Mucosa of descending colon (tissue), 3 donors: ENCODE measurements at places on chromosomes 1 and 21.

DNA sequence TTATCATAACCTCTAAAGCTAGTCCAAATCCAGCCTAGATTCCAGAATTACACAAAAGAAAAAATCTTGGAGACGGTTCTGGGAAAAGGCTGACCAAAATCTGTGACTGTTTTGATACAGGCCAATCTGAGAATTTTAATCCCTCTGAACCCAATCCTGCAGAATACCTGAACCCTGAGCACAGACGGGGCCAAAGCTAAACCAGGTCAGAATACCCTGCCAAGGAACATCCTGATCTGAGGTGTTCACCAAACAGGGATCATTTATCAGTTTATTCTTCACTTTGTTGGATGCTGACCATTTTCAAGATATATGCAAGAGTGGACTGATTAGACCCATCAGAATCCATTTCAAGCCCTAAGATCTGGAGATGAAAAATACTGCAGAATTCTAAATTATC lies 3.6 kb downstream of the RC3H1 start:
- DNase-seq, result no peak

GRCh38 chr21:30437010-30437565 lies 3.0 kb upstream of the KRTAP15-1 start:
- no peak for DNase-seq

DNA sequence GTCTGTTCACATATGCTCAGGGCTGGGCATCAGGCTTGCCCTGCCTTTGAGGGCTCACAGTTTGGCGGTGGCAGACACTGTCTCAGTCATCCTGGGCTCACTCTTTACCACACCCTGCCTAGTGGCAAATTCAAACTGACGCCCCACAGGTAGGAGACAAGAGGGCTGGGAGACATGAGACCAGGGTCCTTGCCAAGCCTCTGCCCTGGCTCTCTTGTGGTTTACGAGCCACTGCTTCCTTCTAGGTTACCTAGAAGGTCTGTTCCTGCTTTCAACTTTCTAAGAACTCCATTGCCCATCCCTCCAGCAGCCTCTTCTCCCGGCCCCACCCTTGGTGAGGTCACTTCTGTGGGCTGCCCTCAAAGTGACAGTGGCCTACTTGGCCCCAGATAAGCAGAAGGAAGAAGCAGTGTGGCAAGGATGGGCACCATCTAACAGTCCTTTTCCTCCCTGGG lies 10.5 kb downstream of the KIF21B start:
- DNase-seq, result no peak

- no peak for DNase-seq
Measured at GRCh38 chr1:11693024-11693590, 1.6 kb downstream of the DRAXIN start.

DNA sequence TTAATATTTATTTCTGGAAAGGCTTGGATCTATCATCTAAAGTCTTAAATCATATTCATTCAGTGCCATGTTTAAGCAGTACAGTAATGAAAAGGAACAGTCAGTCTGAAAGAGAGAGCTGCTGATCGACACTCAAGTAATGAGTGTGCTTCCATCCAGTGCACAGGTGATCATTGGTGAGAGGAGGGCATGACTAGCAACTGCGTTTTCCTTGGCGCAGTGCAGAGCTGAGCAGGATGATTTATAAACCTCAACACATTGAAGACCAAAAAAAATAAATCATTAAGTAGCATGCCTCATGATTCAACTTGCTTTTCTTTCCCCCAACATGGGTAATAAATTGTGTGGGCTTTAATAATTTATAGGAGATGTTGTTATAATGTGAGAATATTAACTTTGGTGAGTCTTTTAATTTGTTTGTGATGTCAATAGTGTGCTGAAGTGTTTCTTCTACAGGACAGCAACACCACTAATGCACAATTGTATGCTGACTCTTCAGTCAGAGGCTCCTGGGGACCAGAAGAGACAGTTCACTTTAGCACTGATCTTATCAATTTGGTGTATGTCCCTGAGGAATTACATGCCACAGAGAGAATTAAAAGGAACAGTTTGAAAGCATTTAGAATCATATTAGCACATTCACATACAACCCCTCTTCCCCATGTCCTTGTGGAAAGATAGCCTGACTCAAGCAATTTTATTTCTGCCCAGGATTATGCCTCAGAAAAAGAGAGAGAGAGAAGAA lies 199.7 kb upstream of the ADGRL2 start:
- DNase-seq, result no peak

- no peak for DNase-seq
Measured at GRCh38 chr1:203187689-203188264, 1.3 kb upstream of the CHI3L1 start.

DNA sequence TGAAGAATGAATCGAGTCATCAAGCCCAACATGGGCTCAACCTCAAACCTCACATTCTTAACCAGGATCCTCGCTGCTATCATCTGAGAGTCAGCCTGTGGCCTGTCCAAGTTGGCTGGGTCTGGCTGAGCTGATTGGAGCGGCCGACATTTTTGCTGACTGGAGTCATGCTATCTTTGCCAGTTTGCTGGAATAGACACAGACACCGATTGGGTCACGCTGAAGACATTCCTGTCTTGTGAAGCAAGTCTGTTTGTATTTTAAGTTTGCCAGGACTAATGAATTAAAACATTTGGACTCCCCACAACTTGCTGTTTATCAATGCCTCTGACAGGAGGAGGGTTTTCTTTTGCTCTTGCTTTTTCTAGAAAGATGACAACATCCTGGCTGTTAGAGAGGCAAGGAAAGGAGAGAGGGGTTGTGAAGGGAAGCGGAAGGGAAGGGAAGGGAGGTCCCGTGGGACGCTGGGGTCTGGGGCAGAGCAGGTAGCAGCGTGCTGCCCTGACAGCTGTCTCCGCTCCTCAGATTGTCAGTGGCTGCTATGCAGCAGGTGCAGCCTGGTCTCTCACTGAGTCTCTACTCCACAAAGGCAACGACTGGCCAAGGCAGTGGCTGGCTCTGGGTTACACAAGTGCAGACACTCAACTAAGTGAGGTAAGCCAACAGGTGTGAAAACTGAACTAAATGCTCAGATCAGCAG lies at the start of gene MAP3K7CL:
Gene MAP3K7CL (plus strand): TSS at position 375 of the 700 bp plus-strand sequence. CDS start 2,701 bp downstream, outside the sequence.
- peak; percentile 7 for DNase-seq

- DNase-seq, result no peak
Measured at GRCh38 chr1:35894183-35894582, 11.2 kb downstream of the AGO1 start.

- DNase-seq, result no peak
Measured at GRCh38 chr21:38989745-38990423, 184.2 kb downstream of the ETS2 start.

DNA sequence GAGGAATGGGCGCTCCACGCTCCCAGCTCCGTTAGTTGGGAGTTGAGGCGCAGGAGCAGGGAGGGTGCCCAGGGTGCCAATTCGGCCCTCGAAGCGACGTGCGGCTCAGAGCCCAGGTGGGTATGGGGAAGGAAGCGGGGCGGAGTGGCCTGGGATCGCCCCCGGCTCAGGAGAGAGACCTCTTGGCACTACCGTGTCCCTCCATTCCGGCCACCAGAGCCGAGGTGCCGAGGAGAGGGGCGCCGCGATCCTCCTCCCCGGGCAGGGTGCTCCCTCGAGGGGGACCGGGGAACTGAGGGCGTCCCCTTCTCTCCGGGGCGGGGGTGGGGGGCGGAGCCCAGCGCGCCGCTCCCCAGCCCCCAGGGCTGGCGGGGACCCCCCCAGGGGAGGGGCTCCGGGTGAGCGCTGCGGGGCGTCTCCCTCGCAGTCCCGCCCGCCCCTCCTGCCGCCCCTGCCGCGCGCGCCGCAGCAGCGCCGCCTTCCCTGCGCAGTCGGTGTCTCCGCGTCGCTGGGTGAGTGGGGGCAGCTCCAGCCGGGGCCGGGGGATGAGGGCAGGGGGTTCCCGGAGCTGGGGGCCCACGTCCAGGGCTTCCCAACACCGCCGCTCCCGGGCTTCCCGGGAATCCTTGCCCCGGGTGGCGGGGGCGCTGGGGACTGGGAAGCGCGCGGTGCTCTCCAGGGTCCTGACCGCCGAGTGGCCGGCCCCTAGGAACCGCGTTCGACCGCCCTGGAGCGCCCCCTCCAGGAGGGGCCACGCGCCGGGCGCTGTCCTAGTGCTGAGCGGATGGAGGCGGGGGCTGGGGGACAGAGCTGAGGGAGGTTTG lies at the start of gene HPCA:
Gene HPCA (plus strand): TSS at position 488 of the 824 bp plus-strand sequence. CDS start 2,408 bp downstream, outside the sequence.
- no peak for DNase-seq

DNA sequence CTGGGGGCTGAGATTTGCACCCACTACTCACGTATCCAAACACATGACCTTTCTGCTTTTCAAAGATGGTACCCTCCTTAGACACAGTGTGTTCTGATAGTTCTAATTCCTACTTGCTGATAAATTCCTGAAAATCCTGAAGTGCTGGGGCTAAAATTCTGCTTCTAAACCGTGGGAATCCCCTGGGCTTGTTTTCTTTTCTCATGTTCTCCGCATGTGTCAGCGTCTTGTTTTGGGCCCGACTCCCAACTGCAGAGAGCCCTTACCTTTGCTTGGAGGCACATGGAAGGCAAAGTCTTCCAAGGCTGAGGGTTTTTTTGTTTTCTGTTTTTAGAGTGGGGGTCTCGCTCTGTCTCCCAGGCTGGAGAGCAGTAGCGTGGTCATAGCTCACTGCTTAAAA lies 27.2 kb downstream of the PSMG1 start:
- DNase-seq, result no peak

- peak; percentile 39 for DNase-seq
Measured at GRCh38 chr1:99264201-99265021, at the start of gene PLPPR4. TSS of gene PLPPR4 (plus strand) at chr1:99264492. CDS start at chr1:99264594, 102 bp downstream.

DNA sequence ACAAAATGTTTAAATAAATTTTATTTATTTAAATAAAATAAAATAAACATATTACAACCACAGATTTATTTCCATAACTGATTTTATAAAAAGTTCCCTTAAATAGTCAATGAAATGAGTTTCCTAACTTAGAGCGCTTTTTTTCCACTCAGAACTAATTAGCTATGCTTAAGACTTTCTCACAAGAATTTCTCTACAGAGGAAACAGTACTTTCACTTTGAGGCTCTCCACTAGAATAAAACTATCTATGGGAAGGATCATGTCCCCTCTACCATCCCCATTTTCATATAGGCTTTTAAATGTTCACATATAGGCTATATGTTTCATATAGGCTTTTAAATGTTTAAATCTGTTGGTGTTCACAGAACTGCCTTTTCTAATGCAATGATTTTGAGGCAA lies 40.0 kb upstream of the DPH5 start:
- no peak for DNase-seq

- no peak for DNase-seq
Measured at GRCh38 chr21:38424305-38425019, 73.8 kb downstream of the ERG start.

GRCh38 chr21:37061926-37062592 lies 10.8 kb downstream of the PIGP start:
- DNase-seq, result no peak

DNA sequence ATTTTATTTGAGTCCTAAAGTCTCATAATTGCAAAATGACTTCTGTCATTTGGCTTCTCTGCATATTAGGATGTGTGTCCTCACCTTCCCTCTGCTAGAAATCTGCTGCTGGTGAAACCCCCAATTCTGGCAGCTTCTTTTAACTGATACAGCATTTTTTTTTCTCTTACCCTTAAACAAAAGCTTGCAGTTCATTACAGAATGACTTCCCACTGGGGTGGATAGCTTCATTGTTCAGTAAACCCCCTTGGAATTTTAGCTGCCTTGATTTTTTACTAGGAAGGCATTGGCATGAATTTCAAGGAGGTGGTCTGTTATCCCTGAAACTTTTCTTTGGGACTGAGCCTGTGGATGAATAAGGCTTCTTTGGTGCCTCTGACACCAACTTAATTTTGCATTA lies 16.8 kb downstream of the TSEN15 start:
- no peak for DNase-seq

DNA sequence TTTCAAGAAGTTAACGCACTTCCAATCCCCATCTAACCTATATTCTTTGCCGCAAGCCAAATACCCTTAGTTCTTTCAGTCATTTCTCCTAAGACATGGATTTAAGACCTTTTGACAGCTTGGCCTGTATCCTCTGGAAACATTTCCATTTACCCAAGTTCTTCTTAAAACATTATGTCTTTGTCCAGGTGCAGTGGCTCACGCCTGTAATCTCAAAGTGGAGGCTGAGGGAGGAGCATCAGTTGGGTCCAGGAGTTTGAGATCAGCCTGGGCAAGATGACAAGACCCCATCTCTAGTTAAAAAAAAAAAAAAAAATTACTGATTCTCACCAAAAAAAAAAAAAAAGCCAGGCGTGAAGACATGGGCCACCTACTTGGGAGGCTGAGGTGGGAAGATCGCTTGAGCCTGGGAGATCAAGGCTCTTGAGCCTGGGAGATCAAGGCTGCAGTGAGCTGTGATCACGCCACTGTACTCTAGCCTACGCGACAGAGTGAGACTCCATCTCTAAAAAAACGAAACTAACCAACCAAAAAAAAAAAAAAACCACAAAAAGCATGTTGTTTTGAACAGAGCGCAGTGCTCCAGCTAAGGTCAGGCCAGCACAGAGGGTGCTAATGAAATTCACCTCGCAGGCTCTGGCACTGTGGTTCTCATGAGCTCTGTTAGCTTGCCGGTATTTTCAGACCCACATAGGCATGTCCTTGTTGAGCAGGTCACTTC lies 36.0 kb downstream of the NUAK2 start:
- DNase-seq, result no peak

- DNase-seq, result peak; percentile 24
Measured at GRCh38 chr1:166490437-166490991, 323.7 kb upstream of the FAM78B start.

DNA sequence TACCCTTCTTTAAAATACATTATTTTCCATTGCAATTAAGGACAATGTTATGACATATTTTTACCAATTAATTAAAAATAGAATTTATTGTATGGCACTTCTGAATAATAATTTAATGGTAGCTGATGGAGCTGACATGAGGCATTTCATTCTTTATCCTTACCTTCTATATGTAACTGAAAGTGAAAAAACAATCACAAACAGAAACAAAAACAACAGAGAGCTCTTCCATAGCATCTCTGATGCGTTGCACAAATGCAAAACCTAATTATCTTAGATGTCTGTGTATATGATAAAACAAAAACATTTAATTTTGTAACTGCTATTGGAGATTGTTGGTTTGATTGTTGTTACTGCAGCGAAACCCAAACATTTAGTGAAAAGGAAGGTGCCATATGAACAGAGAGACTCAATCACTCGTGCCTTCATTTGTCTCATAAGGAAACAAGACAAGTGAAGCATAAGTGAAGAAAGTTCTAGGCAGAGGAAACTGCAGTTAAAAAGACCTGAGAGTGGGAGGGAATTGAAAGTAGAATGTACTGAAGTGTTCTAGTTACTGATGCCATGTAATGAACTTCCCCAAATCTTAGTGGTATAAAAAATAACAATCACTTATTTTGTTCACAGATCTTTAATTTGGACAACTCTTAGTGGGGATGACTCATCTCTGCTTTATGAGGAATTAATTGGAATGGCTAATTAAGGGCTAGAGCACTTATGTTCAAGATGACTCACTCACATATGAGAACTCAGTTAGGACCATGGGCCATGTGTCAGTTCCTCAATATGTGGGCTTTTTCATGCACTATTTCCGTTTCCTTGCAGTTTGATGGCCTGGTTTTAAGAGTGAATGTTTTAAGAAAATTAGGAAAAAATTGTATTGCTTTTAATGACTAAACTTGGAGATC lies 245.0 kb upstream of the OLFM3 start:
- DNase-seq, result no peak

- DNase-seq, result no peak
Measured at GRCh38 chr1:197486946-197487345, 218.9 kb downstream of the CRB1 start.

GRCh38 chr1:226440512-226440911 lies 32.6 kb upstream of the PARP1 start:
- DNase-seq, result no peak

- no peak for DNase-seq
Measured at GRCh38 chr1:99591886-99592285, 54.0 kb upstream of the PALMD start.
